Suppressor macrophage (primary cell): ENCODE measurements at places on chromosomes 1 and 21.
A peak's percentile ranks its signal among the peaks of the same experiment; 100 is the strongest.

DNA sequence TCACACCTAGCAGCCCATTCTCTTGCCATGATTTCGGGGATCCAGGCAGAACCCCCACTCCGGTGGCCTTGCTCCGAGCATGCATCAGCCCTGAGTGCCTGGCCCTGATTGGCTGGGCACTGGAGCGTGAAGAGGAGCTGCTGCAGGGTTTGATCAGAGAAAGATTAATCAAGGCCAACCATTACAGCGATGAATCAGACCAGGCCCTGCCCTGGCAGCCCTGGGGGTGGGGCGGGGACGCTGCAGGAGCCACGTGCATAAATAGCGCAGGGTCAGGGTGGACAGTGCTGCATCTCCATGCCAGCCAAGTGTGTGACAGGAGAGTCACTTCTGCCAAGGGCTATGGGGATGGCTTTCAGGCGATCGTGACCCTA lies 3.4 kb upstream of the FAM131C start:
- DNase-seq = no peak

GRCh38 chr1:39132505-39133339 lies 71.8 kb upstream of the MACF1 start:
- no peak for DNase-seq

DNA sequence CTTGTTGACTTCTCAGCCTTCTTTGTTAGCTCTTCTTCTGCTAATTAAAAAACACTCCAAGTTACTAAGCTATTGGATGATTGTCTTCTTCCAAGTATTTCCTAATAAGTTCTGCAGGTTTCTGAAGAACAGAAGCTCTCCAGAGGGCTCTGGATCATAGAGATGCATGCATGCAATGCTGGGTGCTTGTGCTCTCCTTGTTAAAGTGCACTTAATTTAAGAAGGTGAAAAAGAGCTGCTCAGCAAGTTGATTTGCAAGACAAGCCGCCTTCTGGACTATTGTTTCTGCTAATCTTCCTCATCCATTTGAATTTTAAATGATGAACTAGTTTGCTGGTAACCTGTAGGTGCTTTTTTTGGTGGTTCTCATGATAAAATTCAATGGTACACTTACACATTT lies 16.1 kb downstream of the RRP15 start:
- no peak for DNase-seq

GRCh38 chr1:213680677-213681325 lies 307.0 kb upstream of the PROX1 start:
- no peak for DNase-seq

- no peak for DNase-seq
Measured at GRCh38 chr1:6545276-6546112, 8.8 kb downstream of the NOL9 start.

GRCh38 chr1:47431534-47431933 lies 6.3 kb upstream of the FOXD2 start:
- peak; percentile 28 for DNase-seq

GRCh38 chr1:85258536-85259117 lies 835 bp downstream of the C1orf52 start:
- peak; percentile 64 for DNase-seq

DNA sequence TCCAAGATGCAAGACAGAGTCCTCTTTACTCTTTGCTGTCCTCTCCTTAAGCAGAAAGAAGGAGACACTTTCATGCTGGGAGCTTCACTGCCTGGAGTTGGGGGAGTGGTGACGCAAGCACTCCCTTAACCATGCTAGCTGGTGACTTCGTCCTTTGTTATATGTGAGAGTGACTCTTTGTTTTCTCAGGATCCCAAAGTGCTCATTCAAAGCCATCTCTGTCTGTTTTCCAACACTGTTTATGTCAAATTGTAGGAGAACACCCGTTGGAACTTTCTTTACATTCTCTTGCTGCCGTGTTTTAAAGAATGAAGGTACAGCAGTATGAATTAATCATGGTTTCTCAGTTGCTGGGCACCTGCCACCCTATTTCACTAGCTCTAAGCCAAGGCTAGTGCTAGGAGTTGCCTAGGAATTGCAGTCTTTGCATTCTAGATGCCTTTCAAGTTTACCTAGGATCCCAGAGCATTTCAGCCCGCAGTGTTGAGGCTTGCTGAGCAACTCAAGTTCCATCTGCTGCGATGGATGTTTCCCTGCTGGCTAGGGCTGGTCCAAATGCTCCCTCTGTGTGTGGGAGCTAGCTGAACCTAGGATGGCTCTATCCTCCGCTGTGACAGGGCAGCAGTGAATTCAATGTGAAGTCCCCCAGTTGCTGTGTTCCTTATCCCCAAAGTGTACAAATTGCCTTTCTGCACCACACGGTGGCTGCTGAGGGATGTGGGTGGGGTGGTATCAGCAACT lies 82.6 kb upstream of the GPR52 start:
- no peak for DNase-seq

DNA sequence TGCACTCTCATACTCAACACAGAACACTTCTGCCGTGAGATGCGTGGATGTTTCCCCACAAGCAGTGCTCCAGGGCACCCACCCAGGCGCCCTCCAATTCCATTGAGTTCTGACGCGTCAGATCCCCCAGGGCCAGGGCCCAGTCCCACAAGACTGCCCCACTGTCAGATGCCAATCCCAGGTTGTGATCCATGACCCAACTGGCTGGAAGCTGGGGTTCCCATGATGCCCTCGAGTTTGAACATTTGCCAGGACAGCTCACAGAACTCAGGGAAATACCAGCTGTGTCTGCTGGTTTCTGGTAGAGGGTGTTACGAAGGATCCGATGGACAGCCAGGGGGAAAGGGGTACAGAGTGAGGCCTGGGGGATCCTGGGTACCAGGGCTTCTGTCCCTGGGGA lies 58.4 kb downstream of the AGPAT3 start:
- DNase-seq = no peak

- DNase-seq = no peak
Measured at GRCh38 chr1:23611601-23612327, 52.5 kb upstream of the ID3 start.

DNA sequence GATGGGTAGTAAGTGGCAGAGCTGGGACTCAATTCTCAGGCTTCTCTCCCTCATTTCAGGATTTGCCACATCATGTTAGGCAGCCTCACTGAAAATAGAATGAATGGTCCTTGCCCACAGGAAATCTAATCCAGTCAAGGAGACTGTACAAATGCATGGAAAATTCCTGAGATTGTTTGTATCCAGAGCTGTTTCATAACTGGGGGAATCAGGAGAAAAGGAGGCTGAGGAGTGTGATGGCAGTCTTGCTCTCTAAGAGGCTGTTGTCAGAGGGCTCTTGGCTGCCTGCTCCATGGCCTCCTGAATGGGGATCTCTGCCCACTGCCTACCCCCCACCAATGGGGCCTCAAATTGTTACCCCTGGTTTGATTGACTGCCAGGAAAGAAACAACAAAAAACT lies 141.9 kb upstream of the TNR start:
- DNase-seq = no peak

- no peak for DNase-seq
Measured at GRCh38 chr1:223759273-223759672, 46.9 kb downstream of the CAPN2 start.

DNA sequence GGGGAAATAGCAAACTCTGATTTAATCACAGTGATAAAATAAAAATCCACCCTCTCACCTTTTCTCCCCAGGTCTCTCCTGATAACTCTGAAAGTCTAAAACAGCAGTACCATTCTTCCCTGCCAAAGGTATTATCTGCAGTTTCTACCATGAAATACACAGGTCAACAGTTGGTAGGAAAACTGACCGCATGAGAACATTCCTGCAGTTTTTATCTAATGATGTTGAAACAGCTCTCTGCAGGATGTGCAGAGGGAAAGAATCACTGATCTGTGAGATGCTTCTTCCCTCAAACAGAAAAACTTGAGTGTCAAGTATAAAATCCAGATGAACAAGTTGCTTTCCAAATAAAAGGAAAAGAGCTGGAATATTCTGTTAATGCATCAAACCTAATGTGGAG lies 39.1 kb downstream of the KCNJ6 start:
- DNase-seq = no peak

DNA sequence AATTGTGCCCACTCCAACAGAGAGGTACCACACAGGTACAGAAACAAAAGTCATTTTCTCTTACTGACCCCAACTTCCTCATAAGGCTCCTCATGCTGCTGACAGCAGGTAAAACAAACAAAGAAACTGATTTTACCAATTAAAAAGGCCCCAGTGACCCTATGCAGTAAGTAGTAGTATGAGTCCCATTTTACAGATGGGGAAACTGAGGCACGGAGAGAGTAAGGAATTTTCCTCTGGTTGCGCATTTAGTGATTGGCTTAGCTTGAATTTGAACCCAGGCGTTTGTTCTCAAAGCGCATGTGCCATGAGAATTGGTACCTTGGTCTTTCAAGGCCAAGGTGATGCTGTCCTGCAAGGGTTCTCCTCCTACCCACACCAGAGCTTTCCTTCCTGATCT lies 66.1 kb upstream of the ZBTB40 start:
- DNase-seq = no peak

- DNase-seq = peak; percentile 10
Measured at GRCh38 chr1:41876576-41877445, 41.9 kb downstream of the HIVEP3 start.

DNA sequence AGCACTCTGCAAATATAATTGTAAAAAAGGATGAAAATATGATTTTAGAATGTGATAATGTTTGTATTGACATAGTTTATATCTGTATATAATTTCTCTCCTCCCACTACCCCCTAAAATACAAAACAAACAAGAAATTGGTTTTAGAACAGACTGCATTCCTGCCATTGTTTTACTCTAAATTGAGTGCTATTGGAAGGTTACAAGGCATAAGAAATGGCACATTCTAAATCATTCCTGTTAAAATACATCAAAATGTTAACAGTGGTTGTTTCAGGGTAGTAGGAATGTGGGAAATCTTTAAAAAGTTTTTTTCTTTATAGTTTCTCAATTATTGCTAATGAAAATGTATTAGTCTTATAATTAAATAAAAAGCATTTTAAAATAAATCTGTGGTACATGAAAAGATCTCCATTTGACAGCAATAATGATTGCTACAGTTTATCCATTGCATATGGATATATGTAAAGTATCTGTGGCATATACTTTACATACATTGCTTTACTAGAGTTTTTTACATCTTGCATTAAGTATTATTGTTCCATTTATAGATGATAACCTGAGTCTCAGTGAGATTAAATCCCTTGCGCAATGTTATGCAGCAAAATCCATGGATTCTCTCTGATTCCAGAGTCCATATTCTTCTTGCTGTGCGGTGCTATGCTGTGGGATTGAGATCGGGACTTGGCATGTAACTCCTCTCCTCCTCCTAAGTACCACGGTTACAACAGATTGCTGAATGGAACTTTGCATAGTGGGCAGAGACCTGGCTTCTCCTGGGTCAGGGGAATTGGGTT lies 319.8 kb downstream of the LMO4 start:
- no peak for DNase-seq

DNA sequence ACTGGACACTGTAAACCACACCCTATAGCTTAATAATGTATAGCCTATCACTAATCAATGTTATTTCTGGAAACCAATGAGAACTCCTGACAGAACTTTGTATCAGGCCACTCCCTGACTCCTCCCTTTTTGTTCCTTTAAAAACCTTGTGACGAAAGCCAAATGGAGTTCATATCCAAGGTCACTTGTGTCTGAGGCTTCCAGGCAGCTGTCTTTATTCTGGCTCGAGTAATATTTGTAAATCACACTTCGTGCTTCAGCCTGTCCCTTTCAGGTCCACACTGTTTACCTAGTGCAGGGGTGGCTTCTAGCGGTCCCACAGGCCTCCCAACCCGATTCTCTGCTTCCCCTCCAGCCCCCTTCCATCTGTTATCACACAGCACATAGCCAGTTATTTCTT lies 16.2 kb upstream of the CAPN9 start:
- DNase-seq = no peak

- no peak for DNase-seq
Measured at GRCh38 chr1:30029677-30030076, 693.7 kb downstream of the MATN1 start.

GRCh38 chr1:40592107-40592803 lies 60.8 kb downstream of the ZNF684 start:
- DNase-seq = peak; percentile 71
